ENCODE measurements at places on chromosomes 2 and 18. TPM values are rescaled to one million over a fixed set of nuclear protein-coding genes. Genes with fewer than 3 reads are reported as not detected.

Gene RND3
- not detected for polyA plus RNA-seq

Gene LYG1
- polyA plus RNA-seq, result 4.5 TPM

Gene SIGLEC15
- 0.10 TPM for polyA plus RNA-seq

DNA sequence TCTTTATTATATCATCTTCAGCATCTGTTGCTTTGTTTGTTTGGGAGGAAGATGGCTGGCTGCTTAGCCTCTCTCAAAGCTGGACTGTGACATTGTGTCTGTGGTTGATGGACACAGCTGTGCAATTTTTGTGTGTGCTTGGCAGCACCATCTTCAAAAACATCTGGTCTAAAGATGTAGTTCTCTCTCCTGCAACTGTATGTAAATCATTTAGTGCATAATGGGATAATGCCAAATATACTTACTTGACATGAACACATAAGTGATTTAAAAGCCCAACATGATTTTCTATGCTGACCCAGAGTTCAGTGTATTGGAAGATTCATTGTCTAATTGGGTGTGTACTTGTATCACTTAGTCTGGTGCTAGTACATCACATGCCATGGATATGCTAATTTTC, 112.2 kb downstream of the MAP4K4 start:
- no peak for DNase-seq

DNA sequence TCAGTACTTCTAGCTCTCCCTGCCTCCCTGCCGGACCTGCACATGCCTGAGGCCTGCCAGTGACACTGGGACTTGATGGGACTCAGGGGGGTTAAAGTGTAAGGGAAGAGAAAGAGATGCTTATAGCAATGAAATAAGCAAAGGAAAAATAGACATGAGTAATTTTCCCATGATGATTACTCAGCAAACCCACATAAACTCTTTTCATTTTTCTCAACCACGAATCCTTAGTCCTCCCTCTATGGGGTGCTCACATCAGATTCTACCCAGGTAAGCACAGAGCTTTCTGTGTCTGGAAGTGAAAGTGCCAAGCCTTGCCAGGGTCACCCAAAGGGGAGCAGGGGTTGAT, 44.8 kb upstream of the ANKRD62 start:
- no peak for DNase-seq

DNA sequence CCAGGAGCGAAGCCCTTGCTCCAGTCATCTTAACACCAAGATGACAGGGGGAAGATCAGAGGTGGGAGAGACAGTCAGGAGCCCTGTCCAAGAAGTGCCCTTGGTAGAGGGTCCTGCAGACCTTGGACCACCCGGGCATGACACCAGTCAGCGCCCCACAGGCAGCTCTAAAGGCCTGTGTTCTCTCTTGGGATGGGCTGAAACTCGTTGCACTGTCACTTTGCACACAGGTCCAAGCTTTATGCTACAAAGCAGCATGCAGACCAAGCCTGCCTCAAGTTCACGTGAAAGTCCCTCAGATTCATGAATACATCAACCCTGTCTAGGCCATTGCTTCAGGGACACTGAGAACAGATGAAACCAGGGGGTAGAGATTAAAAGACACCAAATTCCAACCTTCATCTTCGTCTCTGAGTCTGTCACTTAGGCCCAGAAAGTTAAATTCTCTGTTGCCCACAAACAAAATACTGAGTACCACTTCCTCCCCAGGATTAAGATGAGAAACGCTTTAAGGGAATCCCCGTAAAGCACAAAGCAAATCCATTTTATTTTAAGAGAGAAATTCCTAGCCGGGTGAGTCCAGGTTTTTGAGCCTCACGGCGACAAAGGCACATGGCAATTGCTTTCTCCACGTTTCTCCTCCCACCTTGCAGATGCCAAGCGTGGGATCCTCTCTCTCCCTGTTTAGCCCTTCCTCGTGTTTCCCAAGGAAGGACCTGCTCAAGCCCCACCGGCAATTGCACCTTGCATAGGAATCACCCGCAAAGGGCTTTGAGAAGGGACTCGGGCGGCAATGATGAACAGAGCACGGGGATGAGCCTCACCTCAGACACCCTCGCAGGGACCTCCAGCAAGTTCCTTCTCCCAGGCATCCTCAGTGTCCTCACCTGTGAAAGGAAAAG, 75.0 kb upstream of the ID2 start:
- no peak for DNase-seq

- peak; percentile 74 for DNase-seq
Measured at GRCh38 chr2:231321556-231322334, 73.8 kb upstream of the B3GNT7 start.

- no peak for DNase-seq
Measured at GRCh38 chr2:10700078-10700803, 10.5 kb upstream of the NOL10 start.

- DNase-seq, result no peak
Measured at GRCh38 chr2:169343202-169343601, 19.1 kb downstream of the LRP2 start.

All from B cell (primary cell).